ENCODE measurements at places on chromosomes 4 and X.

- DNase-seq, result no peak
Observed at GRCh38 chr4:128449251-128449650, 161.6 kb upstream of the PGRMC2 start.

DNA sequence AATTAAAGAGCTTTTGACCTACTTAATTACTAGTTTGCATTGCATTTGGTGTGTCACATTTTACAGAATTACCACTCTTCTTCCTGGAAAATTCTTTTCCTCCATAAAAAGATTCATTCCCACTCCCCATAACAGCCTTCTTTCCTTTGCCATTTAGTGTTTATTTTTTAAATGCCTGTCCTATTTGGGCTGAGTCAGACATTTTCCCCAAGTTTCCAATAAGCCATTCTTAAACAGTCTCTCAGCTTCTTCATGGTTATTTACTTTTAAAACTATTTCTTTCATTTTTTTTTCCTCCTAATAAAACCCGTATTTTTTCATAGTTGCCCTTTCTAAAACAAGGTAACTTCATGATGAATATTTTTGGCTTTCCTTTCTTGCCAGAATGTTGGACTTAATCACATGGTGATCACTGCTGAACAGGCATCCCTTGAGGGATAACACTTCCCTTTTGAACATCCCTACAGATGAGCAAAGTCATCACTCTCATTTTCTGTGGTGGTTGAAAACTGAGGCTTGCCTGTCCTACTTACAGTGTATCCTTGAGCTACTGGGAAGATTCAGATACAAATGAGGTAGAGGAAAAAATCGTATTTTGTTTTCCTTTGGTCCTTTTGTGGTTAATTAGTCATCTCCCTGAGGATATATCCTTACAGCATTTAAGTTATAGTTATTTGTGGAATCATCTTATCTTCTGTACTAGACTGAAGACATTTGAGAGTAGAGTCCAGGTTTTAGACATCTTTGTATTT, 520.5 kb upstream of the NR3C2 start:
- no peak for DNase-seq

DNA sequence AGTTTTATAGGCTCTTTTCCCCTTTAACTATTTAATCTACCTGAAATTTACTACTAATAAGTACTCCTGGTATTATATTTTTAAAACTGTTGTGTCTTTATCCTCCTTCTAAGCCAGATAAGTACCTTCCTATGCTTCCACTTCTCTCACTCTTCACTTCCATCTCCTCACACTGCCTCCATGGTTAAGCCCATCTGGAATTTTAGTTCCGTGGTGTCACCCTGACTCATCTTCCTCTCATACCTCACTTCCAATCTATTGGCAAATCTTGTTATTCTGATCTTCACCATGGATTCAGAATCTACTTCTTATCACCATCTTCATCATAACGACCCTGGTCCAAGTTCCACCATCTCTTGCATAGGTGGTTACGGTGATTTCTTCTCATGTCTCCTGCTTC, 32.7 kb upstream of the DAPP1 start:
- DNase-seq, result no peak

DNA sequence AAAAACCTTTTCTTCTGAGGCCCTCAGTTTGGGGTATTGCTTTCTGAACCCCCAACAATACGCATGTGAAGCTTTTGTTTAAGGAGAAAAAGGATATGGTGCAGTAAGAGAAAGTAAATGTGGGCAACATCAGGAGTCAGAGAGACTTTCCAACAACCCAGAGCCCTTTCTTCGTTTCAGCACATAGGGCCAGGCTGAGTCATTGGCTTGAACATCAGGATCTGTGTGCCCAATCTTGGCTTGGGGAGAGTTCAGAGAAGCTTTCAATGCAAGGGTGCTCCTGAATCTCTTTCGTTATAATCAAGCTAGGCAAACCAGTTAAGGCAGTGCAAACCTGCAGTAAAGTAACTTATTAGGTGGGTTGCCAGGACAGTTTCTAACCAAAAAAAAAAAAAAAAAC, 191.2 kb downstream of the FRMPD4 start:
- no peak for DNase-seq

DNA sequence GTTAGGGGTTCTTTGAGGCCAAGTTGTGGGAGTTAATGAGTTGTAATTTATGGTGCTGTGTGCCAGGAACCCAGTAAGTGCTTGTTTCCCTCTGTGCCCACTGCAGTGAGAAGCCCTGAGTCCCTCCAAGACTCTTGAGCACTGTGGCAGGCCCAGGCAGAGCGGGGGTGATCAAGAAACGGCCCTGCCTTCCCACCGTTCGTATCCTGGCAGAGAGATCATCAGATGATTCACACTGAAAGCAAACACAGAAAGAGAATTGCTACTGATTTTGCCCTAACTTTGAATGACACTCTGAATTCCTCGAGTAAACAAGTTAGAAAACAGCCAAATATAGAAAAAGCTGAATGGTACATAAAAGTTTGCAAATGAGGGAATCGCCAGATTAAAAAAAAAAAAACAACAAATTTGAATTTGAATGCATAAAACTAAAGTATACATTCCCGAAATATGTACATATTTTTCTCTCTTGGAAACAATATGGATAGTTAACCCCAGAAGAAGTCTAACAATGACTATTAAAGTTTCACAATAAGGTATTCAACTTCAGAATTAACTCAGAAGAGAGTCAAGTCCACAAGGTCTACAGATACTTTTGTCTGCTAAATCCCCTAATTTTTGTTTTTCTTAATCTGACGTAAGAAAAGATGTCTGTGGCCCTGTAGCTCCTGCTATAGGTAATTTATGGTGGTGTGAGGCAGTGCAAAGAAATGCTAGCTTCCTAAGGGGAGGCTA, 71.8 kb downstream of the AFAP1 start:
- no peak for DNase-seq

- DNase-seq, result no peak
Observed at GRCh38 chrX:41336447-41336846, 2.5 kb downstream of the DDX3X start.

GRCh38 chrX:119391279-119391678, 7.9 kb upstream of the SLC25A43 start:
- DNase-seq, result peak; percentile 25

DNA sequence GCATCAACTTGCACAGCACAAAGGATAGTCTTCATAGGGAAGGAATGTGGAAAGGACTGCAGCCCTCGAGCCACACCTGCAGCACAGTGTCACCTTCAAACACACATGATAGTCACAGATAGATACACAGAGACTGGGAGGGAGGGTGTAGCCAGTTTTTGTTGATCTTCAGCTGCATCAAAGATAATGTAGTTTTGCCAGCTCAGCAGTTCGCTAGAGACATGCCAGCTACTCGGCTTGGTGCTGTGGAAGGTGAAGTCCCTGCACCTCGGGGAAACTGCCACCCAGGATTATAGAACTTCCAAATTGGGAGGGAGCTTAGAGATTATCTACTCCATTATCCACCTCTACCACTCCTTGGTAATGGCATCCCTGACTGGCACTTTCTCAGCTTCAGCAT, 92.9 kb upstream of the PAK3 start:
- DNase-seq, result no peak

DNA sequence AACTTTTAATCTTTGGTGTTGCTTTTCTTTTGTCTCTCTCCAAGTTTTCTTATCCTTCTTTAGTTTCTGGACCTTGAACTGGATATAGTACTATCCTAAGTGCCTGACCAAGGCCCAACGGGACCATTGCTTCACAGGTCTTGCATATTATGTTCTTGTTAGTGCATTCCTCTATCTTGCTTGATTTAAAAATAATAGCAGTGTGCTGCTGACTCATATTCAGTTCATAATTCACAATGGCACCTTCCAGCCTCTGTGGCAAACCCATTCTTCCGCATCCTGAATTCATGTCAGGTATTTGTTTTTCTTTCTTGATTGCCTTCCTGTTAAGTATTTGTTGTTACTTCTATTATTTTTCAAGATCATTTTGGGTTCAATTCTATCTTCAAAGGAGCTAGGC, 197.1 kb upstream of the GIMD1 start:
- no peak for DNase-seq

DNA sequence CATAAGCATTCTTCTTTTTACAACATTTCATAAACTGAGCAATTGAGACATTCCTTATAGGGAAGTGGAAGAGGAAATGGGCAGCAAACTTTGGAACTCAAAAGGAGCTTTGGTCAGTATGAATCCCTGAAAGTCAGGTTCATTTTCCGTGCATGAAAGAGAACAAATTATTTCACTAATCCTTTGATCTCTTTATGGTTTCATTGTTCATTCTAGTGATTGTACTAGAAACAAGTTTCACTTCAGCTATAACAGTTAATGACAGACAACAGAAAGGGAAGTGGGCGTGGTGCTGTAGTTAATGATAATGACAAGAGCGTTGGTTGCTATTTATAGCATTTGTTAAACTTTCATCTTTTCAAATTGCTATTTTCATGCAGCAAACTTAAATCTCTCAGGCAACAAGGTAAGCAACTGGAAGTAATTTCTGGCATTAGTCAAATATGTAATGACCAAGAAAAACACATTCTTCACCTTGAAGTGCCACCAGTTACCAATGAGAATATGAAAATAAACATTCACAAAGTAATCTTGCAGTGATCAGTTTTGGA, 98.4 kb downstream of the AREG start:
- no peak for DNase-seq

- DNase-seq, result no peak
Observed at GRCh38 chr4:55568905-55569504, 22.3 kb upstream of the CLOCK start.

DNA sequence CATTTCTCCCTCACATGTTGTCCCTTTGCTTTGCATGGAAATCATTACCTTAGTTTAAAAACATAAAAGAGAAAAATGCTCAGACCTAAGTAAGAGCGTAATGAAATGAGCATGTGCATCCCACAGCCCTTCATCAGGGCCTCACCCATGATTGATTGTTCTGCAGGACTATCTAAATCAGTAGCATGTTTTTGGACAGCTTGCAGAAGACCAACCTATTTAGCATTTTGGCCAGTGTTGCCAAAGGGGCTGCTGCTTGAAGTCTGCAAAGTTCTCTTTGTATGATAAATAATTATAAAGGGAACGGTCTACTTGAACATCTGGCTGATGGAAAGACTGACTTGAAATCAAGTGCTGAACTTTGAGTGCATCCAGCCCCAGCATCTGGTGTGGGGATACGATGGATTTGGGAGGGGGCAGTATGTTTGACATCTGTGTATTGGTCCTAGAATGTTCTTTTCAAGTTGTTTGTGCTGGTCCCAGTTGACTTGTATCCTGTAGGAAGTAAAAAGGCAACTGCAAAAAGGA, 76.1 kb upstream of the LIMCH1 start:
- no peak for DNase-seq

- no peak for DNase-seq
Observed at GRCh38 chr4:161629694-161630441, 533.9 kb downstream of the FSTL5 start.

GRCh38 chr4:66911880-66912279, 633.4 kb downstream of the CENPC start:
- DNase-seq, result no peak

DNA sequence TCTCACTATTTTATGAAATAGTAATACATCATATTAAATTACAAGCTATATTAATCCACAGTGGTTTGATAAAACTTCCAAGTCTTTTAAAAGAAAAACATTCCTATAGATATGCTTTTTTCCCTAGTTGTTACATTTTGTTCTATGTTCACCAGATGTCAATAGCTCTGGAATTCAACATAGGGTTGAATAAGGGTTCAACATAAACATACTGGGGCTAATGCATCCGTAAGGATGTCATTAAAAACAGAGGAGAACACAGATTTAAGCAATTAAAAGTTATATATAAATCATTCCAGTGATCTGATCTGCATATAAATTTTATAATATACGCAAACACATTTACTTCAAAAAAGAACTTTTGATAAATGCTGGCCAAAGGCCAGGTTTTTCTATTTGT, 32.5 kb downstream of the SULT1B1 start:
- DNase-seq, result no peak

- no peak for DNase-seq
Observed at GRCh38 chrX:130944230-130944629, 41.2 kb upstream of the ENOX2 start.

- DNase-seq, result no peak
Observed at GRCh38 chrX:129145840-129146272, 377.4 kb downstream of the SMARCA1 start.

DNA sequence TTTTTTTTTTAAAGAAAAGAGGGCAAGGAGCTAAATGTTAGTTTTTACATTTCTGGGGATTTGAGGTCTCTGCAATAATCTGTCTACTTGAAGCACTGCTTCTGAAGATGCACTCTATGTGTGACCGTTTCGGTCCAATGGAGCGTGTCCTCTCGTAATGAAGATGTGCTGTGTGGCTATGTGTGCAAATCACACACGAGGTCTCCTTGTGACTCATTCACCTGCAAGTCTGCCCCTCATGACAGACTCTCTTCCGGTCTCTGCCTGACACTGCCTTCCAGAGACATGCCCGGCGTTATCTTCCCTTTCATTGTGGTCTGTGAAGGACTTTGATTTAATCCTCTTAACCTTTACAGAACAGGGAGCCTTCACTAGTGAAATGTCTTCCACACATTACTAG, 84.3 kb downstream of the TRAM1L1 start:
- DNase-seq, result peak; percentile 35
